CD4-positive, alpha-beta T cell treated with Interleukin-17A for 1 hour (primary cell): ENCODE measurements at places on chromosomes 1 and 21.

- peak; percentile 16 for DNase-seq
These were observed 16.0 kb downstream of the RRP1 start for GRCh38 chr21:43805275-43805800.

GRCh38 chr1:181501612-181502011 lies 18.3 kb downstream of the CACNA1E start:
- no peak for DNase-seq

DNA sequence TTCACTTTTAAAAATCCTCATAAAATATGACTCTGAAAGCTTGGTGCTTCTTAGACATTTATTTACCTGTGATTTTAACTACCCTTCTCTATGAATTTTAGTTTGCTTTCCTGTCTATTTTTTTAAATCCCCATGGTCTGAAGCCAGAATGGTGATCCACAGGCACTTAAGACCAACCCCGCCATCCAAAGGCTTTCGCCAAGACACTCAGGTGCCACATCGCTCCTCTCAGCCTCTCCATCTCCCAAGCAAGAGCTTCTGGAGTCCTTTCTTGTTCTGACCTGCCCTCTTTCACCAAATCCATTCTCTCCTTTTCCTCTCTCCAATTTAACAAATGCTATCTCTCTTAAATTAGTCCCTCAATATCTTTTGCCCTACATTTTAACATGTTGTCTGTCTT lies 464.6 kb downstream of the PCP4 start:
- no peak for DNase-seq

- DNase-seq = no peak
These were observed 270.4 kb downstream of the KCNJ6 start for GRCh38 chr21:37645848-37646247.

DNA sequence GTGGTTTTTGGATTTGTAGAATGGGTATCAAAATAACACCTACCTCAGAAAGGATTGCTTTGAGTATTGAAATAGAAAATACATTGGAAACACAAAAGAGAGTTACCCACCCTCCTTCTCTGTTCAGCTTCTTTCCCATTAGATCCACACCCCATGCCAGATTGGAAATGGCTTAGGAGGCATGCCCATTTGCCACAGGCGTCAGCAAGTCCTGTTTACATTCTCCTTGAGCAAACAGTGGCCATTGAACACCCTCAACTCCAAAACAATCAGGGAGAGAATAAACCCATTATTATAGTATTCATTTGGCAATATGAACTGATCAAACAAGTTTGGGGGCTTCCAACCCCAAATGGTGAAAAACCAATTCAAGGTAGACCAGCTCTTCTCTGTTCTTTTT lies 2.4 kb downstream of the ELAPOR1 start:
- no peak for DNase-seq
